ENCODE measurements at places on chromosomes 2 and 18. TPM values are rescaled to one million over a fixed set of nuclear protein-coding genes. Genes with fewer than 3 reads are reported as not detected.

The ASB18 gene
- not detected for total RNA-seq

The IGFBP5 gene
- 374 TPM for total RNA-seq

The RAB6C gene
- total RNA-seq: not detected

The ARL4C gene
- 7.0 TPM for total RNA-seq

The TEX44 gene
- not detected for total RNA-seq

DNA sequence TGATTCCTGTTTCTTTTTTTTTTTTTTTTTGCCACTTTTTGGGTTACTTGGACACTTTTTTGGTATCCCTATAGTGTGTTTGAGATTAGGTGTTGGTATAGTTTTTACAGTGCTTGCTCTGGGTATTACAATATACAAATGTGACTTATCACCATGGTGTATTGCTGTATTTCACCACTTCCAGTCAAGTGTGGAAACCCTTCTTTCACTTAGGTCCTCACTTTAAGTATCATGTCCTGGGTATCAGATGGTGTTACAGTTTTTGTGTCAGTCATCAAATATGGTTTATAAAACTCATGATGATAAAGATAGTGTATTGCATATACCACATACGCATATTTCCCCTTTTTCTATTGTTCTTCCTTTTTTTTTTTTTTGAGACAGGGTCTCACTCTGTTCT, 1.8 kb downstream of the ATP9B start:
- DNase-seq: no peak

GRCh38 chr2:33160191-33160590, 213.4 kb downstream of the LTBP1 start:
- no peak for DNase-seq

DNA sequence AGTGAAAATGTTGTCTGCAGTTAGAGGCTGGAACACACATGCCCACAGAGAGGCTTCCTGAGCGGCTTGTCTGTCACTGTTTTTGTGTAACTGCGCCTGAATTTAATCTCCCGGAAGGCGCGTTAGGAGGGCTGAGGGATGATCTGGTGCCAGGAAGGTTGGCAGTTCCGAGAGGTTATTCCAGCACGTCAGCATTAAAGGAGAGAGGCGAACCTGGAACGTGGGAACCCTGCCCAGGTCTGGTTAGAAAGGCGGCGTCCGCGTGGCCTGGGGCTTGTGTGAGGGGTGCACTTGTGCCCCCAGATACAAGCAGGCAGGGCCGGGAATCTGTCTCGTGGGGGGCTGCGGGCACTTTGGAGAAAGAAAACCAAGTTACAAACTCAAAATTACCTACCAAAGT, 75.3 kb downstream of the NFATC1 start:
- no peak for DNase-seq

Data from H4 (cell line).